Neural crest cell (in vitro differentiated cells): ENCODE measurements at places on chromosomes 1 and 21.
A peak's percentile ranks its signal among the peaks of the same experiment; 100 is the strongest.

DNA sequence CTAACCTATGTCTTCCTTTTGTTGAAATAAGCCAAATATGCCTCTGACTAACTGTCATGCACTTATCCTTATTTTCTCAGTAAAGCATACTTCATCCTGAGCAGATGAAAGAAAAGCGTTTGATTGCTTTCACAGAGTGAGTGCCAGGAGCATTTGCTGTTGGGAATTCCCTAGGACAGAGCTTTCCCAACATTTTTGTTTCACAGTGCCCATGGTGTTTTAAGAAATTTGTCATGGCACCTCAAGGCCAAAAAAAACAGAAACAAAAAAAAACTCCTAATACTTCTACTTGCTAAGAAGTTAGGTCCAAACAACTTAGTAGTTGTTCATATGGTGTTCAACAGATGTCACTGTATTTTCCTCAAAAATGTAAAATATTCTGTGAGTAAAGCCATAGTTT, 120.8 kb upstream of the BMP8A start:
- DNase-seq, result no peak

DNA sequence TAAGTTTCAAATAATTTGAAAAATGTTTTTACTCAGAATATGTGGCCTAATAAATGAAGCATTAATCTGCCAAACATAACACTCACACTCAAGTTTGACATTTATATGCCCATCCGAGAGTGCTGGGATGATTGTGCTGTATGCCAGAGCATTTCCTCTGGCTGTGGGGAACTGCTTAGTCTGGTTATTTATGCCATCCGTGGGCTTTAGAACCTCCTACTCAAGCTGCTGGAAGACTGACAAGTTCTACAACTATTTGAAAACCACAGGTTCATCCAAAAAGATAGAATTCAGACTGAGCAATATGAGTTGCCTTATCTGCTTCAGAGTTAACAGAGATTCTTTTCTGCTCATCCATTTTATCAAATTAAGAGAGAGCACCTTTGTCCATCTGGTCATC, 25.9 kb downstream of the PCNX2 start:
- no peak for DNase-seq

DNA sequence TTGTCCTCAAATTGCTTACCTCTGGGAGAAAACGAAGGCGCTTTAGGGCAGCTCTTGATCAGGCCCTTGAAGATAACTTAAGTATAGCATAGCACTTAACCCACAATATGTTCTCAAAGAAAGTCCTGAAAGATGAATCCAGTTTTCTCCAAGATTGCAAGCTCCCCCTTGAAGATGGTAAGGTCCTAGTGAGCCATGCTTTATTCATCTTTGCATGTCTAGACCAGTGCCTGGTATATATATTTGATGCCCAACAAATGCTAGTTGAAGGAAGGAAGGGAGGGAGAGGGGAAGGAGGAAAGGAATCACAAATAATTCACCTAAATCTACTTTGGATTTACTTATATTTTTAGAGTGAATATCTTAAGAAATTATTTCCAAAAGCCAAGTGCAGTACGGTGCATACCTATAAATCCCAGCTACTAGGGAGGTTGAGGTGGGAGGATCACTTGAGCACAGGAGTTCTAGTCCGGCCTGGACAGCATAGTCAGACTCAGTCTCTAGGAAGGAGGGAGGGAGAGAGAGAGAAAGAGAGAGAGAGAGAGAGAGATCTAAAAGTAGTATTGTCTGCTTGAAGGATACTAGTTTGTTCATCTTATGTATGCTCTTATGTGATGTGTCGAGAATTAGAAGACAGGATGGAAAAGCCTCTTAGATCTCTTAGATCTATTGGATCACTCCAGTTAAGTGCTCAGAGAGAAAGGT, 25.0 kb downstream of the PBX1 start:
- DNase-seq, result no peak

DNA sequence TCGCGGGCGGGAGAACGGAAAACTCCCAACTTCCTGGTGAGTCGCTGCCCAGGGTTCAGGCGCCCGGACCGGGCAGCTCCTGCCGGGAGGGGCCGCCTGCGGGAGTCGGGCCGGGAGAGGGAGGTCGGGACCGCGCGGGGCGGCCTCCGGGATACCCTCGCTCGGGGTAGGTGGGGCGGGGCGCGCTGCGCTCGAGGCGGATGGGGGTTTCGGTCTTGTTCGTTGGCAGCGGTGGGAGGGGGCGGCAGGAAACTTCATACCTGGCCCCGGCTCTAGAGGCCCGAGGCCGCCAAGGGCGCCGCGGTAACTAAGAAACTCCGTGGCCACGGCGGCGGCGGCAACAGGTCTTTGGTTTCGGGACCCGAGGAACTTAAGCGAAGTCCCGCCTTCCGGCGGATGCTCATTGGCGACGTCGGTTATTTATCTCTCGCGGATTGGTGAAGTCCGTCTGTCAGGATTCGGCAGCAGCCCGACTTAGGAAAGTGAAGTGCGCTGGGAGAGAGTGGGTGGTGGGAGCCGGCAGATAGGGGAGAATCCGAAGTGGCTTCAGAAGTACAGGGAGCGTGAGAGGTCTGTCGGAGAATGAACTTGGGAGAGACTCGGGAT, 546 bp downstream of the NEK7 start:
- DNase-seq, result peak; percentile 71

- DNase-seq, result peak; percentile 31
Measured at GRCh38 chr1:3614755-3615742, 3.7 kb upstream of the MEGF6 start.
